ENCODE measurements at places on chromosomes 11 and 22.

DNA sequence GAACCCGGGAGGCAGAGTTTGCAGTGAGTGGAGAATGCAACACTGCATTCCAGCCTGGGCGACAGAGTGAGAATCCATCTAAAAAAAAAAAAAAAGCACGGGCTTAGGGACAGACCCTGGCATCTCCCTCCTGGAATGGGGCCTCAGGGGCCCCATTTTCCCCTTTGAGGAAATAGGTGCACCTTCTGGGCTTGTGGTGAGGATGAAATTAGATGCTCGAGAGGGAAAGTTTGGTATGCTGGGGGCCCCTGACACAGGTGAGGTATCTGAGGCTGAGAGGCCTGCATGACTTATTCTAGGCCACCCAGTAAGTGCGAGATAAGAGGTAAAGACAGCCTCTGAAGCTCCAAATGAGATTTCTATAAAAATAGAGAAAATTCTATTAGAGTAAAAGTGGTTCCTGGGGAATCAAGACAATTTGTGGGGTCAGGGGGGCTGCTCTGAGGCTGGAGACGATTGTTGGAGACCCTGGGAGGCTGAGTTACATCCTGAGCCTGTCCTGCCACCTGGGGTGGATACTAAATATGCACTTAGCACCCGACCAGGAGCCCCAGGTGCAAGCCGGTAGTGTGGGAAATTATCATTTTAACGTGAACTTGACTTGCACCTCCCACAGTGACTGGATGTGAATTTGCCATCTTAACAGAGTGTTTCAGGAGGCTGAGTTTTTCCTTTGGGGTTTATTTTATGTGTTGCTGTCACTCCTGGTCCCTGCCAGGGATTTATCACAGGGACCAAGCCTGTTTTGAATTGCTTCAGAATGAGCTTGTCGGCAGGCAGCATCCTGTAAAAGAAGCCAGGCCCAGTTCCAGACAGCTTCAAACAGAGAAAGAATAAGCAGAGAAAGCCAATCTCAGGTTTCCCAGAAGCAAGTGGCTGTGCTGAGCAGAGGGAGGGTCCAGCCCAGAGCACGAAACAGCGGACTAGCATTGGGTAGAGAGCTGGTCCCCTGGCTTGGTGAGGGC lies 48.4 kb upstream of the TSKU start:
- no peak for DNase-seq

DNA sequence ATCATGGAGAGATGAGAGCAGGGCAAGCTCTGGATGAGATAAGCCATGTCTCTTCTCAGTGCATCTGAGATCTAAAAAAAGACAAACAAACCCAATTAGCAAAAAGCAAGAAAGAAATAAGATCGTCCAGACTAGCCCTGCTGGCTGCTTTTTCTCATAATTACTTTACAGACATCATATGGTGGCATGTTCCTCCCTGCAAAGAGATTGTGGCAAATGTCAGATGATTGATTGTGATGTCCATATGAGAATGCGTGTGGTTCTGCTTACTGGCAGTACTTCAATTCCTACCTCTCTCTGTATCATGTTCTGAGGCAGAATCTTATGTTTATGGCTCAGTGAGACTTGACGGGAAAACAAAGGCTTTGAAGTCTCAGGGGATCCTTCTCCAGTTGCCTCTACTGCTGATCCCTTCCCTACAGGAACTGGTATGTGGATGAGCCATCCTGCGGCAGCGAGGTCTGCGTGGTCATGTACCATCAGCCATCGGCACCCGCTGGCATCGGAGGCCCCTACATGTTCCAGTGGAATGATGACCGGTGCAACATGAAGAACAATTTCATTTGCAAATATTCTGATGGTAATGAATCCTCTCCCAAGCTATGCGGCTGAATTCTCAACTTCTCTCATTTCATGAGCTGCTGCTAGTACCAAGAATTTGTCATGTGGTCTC lies 8.8 kb downstream of the LAYN start:
- no peak for DNase-seq

GRCh38 chr22:46748908-46749675 lies 11.0 kb upstream of the CERK start:
- DNase-seq: no peak

DNA sequence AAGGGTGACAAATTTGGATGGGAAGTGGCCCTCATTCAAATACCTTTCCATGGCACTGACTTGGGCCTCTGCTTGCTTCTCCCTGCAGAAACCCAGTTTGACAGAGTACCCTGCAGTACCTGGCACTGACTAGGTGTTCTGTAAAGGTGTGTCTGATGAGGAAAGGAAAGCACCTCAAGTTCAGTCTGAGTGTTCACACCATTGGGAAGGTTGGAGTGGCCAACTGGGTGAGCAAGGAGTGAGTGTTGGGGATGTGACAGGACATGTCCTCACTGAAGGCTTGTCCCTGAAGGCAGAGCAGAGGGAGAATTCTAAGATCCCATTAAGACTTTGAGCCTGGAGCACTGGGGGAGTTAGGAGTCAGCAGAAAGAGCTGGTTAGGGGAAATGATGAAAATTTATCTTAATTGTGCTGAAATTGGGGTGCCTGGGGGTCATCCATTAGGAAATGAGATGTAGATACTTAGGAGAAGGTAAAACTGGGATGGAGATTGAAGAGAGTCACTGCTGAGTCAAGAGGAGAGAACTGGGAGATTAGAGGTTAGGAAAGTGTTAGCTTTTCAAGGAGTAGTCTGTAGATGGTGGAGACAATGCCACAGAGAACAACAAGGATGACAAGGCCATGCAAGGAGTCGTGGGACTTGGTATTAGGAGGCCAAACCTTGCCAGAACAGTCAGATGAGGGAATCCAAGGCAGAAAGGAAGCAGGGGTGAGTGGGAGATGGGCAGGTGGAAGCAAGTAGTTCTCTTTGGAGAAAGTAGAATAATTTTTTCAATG lies 6.1 kb downstream of the SREBF2 start:
- no peak for DNase-seq

GRCh38 chr11:57619331-57619730 lies 21.8 kb downstream of the SERPING1 start:
- no peak for DNase-seq

DNA sequence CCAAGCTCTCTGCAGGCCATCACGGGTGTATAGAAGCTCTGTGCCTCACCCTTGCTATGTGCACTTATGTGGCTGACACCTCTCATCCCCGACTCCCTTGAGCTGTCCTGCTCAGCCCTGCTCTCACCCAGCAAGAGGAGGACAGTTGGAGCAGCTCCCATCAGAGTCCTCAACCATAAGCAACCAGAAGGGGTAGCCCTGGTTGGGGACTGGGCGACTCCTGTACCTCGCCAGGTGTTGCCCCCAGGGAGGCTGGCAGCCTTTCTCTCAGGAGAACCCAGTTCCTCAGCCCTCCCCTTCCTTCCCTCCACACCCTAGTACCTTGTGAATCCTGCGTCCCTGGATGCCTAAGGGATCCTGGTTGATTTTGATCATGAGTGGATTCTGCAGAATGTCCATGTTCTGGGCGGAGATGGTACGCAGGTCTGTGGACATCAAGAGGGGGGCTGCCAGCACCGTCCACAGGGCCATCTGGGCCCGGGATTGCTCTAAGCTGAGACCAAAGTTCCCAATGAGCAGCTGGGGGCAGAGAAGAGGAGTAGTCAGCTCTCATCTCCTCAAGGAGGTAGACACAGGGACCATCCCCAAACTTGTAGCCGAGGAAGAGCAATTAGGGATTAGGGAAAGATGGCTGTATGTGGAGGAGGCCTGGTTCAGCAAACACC lies 8.0 kb downstream of the NAGA start:
- no peak for DNase-seq

DNA sequence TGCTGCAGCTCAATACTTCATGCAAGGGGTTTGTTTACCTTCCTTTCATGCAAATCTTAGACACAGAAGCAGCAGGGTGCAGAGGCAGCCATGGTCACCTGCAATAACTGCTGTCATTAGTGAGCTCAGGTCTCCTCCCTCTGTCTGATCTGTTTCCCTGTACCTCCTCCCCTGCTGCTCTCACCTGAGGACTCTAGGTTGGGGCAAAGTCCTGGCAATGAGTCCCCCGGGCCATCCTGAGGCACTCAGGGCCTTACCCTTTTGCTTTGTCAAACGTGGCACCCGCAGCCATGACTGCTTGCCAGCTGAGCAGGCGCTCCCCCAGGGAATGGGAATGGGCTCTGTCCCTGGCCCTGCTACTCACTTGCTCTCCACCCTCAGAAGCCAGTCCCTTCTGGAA lies 3.9 kb downstream of the LRRC10B start:
- no peak for DNase-seq

- no peak for DNase-seq
Observed at GRCh38 chr22:23896523-23897186, 2.5 kb downstream of the MIF start.

DNA sequence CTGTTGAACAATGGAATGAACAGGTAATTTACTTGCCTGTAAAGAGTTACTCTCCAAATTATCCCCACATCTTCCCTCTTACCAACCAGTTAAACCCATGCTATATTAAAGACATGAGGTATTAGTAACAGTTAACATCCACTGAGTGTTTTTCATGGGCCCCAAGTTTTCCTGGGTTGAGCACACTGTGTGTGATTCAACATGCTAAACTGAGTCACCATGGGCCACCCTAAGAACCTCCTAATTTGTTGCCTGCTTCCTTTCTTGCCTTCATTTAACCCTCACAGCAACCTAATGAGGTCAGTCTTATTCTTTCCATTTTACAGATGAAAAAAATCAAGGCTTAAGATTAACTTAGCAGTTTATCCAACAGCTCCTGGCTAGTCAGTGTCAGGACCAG lies 51.0 kb downstream of the GALNT18 start:
- DNase-seq: no peak

- DNase-seq: no peak
Observed at GRCh38 chr11:122850076-122850631, 11.9 kb downstream of the CRTAM start.

DNA sequence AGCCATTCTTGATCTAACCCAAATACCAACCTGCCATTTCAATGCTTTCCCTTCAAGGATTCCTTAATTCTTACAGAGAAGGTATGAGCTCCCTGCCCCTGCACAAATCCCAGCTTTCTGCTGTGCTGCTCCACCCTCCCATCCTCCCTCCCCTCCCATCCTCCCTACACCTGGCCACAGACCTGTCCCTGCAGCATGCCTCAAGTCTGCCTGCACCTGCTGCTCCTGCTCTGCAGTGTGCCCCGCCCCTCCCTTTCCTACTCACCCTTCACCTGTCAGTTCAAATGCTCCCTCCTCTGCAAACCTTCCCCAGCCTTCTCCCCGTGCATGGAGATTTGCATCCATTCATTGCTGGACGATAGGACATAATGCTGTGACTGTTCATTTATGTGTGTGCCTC lies 139.9 kb upstream of the NARS2 start:
- no peak for DNase-seq
